ENCODE measurements at places on chromosomes 1 and 21.

DNA sequence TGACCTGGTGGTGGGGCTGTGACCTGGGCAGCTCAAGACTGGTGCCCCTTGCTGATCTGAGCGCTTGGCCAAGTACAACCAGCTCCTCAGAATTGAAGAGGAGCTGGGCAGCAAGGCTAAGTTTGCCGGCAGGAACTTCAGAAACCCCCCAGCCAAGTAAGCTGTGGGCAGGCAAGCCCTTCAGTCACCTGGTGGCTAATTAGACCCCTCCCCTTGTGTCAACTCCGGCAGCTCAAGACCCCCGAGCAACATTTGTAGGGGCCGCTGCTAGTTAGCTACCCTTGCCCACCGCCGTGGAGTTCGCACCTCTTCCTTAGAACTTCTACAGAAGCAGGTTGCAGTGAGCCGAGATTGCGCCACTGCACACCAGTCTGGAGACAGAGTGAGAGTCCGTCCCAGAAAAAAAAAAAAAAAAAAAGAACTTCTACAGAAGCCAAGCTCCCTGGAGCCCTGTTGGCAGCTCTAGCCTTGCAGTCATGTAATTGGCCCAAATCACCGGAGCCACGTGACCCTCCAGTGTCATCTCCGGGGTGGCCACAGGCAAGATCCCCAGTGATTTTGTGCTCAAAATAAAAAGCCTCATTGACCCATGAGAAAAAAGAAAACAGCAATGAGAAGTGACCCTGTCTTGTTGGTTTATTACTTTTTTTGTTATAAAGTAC is 39.3 kb upstream of the LGALS8 start:
- no peaks in the 10 kb centered on the region for H3K36me3 ChIP-seq
- H3K4me3 ChIP-seq, result no peak overlapping the region
- no peak for DNase-seq
- no peaks in the 10 kb centered on the region for H3K27me3 ChIP-seq
- no peak overlapping the region for H3K27ac ChIP-seq

DNA sequence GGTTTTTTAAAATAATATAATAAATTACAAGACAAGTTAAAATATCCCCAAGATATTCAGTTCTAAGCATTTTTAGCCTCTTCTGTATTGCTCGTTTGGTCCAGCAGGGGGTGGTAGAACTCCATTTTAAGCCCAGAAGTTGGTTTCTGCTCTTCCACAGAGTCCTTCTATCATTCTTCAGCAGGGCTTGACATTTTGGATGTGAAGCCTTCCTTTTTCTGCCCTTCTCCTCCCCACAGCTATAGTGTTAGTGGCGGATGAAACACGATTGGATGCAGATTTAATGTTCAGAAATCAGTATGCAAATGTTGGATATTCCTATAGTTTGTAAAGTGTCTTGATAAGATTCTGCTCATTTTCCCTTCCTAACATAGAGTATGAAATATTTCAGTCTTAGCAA is 1.4 kb downstream of the NCAM2 start:
- H3K4me1 ChIP-seq, result peaks cover 2% of the 10 kb centered on the region
- no peak overlapping the region for H3K4me3 ChIP-seq
- no peak for DNase-seq
- no peaks in the 10 kb centered on the region for H3K27me3 ChIP-seq
- no peak overlapping the region for H3K27ac ChIP-seq

GRCh38 chr1:221897321-221897721 is 155.4 kb upstream of the DUSP10 start:
- H3K27ac ChIP-seq, result no peak overlapping the region
- no peaks in the 10 kb centered on the region for H3K27me3 ChIP-seq
- no peaks in the 10 kb centered on the region for H3K4me1 ChIP-seq
- H3K36me3 ChIP-seq, result peaks cover 3% of the 10 kb centered on the region

DNA sequence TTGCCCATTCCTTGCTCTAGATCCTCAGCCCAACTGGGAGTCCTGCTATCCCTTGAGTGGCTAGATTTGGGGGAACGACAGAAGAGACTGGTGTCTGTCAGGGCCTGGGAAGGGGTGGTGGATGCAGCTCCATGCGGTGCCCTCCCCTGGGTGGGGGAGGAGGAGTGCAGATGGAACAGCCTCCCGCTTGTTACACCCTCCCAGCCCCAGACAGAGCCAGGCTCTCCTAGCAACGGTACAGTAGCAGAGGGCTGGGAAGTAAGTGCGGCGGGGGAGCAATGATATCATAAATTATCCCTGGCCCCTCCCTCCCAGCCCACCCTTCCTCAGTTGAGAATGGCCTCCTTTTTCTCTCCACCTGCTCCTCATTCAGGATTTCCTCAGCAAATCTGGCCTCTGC is 37.2 kb downstream of the RHBG start:
- no peak for DNase-seq
- H3K4me3 ChIP-seq, result no peak overlapping the region
- H3K36me3 ChIP-seq, result no peaks in the 10 kb centered on the region
- no peak overlapping the region for H3K27ac ChIP-seq
- peaks cover 73% of the 10 kb centered on the region for H3K27me3 ChIP-seq

DNA sequence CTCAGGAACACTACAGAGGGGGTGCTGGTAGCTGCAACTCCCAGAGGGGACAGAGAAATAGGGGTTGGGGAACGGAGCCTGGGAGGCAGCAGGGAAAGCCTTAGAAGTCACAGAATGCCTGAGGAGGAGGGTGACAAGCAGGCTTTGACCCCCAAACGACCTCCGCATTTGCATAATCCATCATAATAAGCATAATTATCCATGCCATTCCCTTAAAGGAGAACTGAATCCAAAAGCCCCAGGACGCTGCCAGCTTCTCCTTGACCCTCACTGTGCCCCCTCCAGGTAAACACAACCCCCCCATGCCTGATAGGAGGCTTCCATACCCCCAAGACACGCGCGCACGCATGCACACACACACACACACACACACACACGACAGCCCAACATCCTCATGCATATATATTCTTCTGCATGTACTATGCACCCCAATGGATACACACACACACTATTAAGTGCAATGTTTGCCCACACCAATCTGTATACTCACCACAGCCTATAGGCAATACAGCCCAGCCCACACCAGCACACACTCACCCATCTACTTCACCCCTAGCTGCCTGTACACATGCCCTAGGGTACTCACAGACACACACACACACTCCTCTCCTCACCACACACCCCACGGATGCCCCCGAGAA is 27.8 kb downstream of the SDC3 start:
- H3K4me1 ChIP-seq, result no peaks in the 10 kb centered on the region
- no peak for DNase-seq
- H3K27ac ChIP-seq, result no peak overlapping the region
- no peak overlapping the region for H3K4me3 ChIP-seq

DNA sequence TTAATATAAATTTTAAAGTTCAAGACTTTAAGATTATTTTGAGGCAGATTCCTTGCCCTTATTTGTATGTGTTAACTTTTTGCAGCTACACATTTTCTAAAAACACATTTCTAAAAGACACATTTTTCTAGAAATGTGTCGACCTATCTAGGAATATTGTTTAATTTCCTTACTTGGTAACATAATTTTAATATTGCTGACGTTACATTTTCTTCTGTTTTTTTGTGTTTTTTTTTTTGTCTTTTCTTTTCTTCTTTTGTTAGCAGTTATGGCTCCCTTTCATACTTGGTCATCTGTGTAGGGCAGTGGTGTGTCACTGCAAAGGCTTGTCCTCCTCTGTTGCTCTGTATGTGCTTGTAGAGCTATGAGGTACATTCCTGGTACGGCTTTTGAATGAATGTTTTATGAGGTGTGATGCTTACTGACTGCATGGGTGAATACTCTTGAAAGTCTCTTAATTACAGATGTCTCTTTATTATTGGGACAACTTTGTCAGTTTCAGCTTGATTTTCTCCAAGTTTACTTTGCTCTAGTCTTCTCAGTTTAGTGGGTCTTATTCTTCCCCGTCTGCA is 30.1 kb downstream of the LRRC8D start:
- no peak for DNase-seq
- H3K36me3 ChIP-seq, result peaks cover 5% of the 10 kb centered on the region
- no peak overlapping the region for H3K27ac ChIP-seq
- peaks cover 17% of the 10 kb centered on the region for H3K4me1 ChIP-seq
- H3K27me3 ChIP-seq, result no peaks in the 10 kb centered on the region

GRCh38 chr21:38290809-38291208 is 34.0 kb downstream of the KCNJ15 start:
- no peaks in the 10 kb centered on the region for H3K4me1 ChIP-seq
- H3K27me3 ChIP-seq, result peaks cover 18% of the 10 kb centered on the region
- H3K36me3 ChIP-seq, result no peaks in the 10 kb centered on the region

- DNase-seq, result no peak
- H3K4me1 ChIP-seq, result peaks cover 19% of the 10 kb centered on the region
- no peaks in the 10 kb centered on the region for H3K27me3 ChIP-seq
- H3K4me3 ChIP-seq, result no peak overlapping the region
- no peak overlapping the region for H3K27ac ChIP-seq
- no peaks in the 10 kb centered on the region for H3K36me3 ChIP-seq
Observed at GRCh38 chr1:212746546-212746945, 45.0 kb downstream of the NSL1 start.

DNA sequence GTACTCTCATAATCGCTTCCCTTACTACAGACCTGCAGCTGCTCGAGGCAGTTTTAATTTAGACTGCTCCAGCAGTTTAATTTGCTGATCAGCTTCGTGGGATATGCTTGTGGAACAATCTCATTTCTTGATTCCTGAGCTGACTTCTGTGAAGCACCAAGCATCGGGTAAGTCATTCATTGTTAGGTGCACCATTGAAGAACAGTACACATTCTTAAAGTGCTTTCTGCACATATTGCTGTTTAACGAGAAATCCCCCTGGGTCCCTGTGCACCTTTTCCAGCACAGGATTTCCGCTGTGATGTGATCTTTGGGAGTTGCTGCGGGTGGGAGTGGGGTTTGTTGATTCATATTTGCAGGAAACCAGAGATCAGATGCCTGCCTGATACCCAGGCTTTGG is 9.1 kb downstream of the GALNT2 start:
- H3K27ac ChIP-seq, result peak overlapping the region; percentile 20
- DNase-seq, result no peak
- peaks cover 2% of the 10 kb centered on the region for H3K36me3 ChIP-seq
- peaks cover 44% of the 10 kb centered on the region for H3K4me1 ChIP-seq
- no peaks in the 10 kb centered on the region for H3K27me3 ChIP-seq
- no peak overlapping the region for H3K4me3 ChIP-seq

DNA sequence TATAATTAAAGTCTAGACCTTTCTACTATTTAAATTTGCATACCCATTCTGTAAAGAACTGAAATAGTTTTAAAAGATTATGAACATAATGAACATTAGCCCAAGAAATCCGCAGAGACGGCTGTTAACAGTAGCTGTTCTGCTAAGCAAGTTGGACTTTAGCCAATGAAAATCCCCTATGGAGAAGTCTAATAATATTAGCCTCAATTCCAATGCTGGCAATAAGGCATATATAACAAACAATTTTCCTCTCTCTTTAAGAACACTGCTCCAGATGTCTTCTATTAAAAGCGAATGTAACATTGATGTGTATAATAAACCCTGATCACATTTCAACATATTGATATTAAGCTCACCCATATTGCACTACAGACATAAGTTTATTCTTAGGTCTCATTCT is 221.3 kb upstream of the KCTD3 start:
- no peak overlapping the region for H3K27ac ChIP-seq

- no peaks in the 10 kb centered on the region for H3K4me1 ChIP-seq
- no peak for DNase-seq
- H3K4me3 ChIP-seq, result no peak overlapping the region
- H3K36me3 ChIP-seq, result peaks cover 14% of the 10 kb centered on the region
- no peaks in the 10 kb centered on the region for H3K27me3 ChIP-seq
Observed at GRCh38 chr1:92273039-92273438, 25.7 kb downstream of the GLMN start.

- peak overlapping the region; percentile 55 for H3K27ac ChIP-seq
- H3K4me3 ChIP-seq, result no peak overlapping the region
- peaks cover 25% of the 10 kb centered on the region for H3K4me1 ChIP-seq
- no peak for DNase-seq
- H3K36me3 ChIP-seq, result no peaks in the 10 kb centered on the region
- H3K27me3 ChIP-seq, result peaks cover 54% of the 10 kb centered on the region
Observed at GRCh38 chr21:33058527-33058926, 11.4 kb upstream of the OLIG1 start.

DNA sequence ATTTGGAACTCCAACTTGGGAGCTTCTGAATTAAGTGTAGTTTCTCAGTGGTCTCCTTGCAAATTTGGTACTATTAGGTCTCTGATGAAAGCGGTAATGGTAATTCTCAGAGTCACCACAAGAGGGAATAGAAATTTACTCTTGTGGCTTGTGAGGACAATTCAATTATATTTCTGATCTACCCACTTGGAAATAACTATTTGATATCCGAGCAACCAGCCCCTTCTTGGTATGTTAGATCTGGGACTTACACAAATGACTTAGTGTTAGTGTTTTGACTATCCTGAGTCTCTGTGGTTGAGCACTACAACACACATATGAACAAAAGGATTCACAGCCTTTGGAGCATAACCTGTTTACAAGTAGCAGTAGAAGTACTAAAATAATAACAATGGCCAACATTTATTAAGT is 68.1 kb downstream of the RPS6KA1 start:
- H3K36me3 ChIP-seq, result no peaks in the 10 kb centered on the region
- no peaks in the 10 kb centered on the region for H3K27me3 ChIP-seq

DNA sequence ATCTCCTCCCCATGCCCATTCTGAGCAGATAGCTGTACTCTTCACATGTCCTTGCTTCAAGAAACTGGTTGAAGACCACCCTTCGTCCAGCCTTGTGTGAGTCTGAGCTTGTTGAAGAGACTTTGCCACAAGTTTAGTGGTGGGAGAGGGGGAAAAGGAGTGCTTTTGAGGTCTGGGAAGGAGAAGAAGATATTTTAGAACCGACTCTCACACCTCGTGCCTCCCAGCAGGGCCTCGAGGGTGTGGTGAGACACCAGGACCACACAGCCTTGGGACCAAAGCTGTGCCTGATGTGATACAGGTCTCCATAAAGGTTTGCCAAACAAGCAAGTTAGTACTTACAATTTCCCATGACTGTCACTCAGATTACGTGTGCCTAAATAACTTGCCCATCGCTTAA is 201.8 kb downstream of the DYRK1A start:
- no peak overlapping the region for H3K4me3 ChIP-seq
- no peak overlapping the region for H3K27ac ChIP-seq
- peaks cover 13% of the 10 kb centered on the region for H3K27me3 ChIP-seq
- H3K36me3 ChIP-seq, result peaks cover 14% of the 10 kb centered on the region

DNA sequence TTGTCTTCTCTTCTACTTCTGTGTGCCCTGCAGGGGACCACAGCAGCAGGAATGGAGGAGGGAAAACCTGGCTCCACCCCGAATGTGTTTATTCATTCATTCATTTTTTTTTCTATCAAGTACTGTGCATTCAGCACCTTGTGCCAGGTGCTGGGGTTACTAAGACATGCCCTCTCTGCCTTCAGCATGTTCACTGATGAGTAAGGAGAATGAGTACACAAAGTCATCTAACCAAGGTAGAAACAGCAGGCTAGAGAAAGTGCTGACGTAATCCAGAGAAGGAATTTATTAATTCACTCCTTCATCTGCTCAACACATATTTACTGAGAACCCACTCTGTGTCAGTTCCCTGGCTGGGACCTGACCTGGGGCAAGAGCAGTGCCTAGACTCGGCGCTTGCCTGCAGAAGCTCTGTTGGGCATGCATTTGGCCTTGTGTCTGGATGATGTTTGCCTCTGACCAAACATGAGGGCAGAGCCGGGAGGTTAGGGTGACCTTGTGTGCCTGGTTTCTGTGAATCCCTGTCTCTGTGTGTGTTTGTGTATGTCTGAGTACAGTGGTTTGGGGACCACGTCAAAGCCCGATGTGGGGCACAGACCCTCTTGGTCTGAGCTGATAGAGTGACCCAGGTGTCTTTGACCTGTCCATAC is 3.3 kb upstream of the MYOG start:
- no peak for DNase-seq
- no peaks in the 10 kb centered on the region for H3K4me1 ChIP-seq
- no peaks in the 10 kb centered on the region for H3K36me3 ChIP-seq
- no peak overlapping the region for H3K4me3 ChIP-seq
